Lower lobe of right lung (tissue), 2 donors: ENCODE measurements at places on chromosomes 1 and 21. TPM values are rescaled to one million over a fixed set of nuclear protein-coding genes. Genes with fewer than 3 reads are reported as not detected.

RNU1-3 gene
- 6,803 TPM for total RNA-seq

FAAH gene
- 32.4 TPM for total RNA-seq

PLA2G2A gene
- total RNA-seq, result 181 TPM

RIPPLY3 gene
- total RNA-seq, result 0.44 TPM

DOP1B gene
- 24.6 TPM for total RNA-seq

GUCA2B gene
- not detected for total RNA-seq

MCOLN2 gene
- total RNA-seq, result 5.1 TPM
